ENCODE measurements at places on chromosomes 7 and 10.

- DNase-seq = no peak
Measured at GRCh38 chr7:159028508-159029401, 115.9 kb downstream of the VIPR2 start.

DNA sequence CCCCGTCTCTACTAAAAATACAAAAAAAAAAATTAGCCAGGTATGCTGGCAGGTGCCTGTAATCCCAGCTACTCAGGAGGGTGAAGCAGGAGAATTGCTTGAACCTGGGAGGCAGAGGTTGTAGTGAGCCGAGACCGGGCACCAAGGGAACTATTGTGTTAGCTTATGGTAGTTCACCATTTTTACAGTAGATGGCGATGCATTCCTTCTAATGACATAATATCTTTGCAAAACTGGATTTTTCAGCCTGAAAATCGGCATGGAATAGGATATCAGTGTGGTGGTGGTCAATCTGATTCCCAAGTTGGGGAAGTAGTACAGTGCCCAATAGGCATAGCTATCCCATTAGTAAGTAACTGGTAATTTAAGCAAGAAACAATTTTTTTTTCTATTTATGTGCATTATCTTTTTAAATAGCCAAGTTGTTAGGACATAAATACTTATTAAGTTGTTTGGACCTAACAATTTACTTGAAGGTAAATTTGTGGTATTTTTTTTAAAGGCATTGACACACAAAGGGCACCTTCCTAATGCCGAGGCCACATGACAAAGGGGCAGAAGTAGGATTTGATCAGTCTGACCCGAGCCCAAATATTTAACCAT lies 17.6 kb upstream of the IMPDH1 start:
- DNase-seq = no peak

GRCh38 chr10:126949161-126949503 lies 43.9 kb downstream of the DOCK1 start:
- DNase-seq = no peak

DNA sequence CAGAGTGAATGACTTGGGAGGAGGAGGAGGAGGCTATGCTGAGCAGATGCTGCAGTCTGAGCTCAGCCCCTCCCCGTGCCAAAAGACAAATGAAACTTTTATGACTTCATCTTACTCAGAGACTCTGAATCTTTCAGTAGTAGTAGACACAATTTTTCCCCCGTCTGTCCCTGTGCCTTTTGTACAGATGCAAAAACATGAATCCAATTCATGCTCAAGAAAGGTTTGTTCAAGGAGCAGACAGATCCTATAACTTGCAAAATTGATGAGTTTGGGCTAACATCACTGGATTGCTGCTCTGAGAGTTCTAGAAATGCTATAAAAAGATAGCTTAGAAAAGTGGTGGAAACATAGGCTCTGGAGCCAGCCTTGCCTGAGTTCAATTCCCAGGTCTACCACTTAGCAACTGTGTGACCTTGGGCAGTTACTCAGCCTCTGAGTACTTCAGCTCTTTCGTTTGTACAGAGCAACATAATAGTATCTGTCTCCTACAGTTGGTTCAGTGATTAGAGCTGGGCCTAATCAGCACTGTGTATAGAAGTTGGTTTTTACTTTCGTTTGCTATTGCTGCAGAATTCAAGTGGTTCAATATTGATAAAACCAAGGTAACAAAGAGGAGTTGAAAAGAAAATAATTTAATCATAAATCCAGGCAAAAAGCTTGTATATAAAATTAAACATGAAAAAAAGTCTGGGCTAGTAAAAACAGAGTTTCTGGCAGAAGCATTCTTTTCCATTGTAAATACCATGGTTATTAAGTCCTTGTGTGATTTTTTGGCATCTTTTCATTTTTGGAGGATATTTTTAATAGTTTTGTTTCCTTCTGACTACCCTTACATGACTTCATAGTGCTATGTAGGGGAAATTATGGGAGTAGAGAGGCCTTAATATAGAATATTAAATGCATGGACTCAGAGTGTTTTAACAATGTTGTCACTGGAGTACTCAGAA lies 174.2 kb upstream of the ZNF32 start:
- no peak for DNase-seq

Data from stimulated activated CD8-positive, alpha-beta memory T cell treated with anti-CD3 and anti-CD28 coated beads, Interleukin-4, amount 100 ng/mL, for 1 hour (primary cell).